ENCODE measurements at places on chromosomes 7 and 10.

- no peak for DNase-seq
Measured at GRCh38 chr7:91373111-91373800, 109.0 kb downstream of the FZD1 start.

GRCh38 chr7:129750501-129750900, 139.0 kb downstream of the NRF1 start:
- no peak for DNase-seq

- no peak for DNase-seq
Measured at GRCh38 chr7:151416941-151417315, 7.1 kb upstream of the WDR86 start.

DNA sequence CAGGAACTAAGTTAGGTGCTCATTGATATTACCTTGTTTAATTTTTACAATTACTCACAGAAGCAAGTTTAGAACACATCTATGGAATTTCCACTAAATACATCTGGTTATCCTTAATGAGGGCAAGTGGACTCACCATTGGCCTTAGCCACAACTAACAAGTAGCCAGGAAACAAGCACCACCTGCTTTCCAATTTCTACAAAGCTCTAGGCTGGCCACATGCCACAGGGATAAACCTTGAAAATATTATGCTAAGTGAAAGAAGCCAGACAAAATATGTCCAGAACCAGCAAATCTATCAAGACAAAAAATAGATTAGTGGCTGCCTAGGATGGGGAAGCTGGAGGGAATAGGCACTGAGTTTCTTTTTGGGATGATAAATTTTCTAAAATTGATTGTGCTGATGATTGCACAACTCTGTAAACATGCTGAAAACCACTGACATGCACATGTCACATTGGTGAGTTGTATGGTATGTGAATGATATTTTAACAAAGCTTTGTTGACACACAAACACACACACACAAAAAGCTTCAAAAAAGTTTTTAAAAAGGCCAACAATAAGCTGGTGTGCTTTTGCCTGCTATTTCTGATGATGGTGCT, 179.4 kb downstream of the CPEB3 start:
- no peak for DNase-seq

DNA sequence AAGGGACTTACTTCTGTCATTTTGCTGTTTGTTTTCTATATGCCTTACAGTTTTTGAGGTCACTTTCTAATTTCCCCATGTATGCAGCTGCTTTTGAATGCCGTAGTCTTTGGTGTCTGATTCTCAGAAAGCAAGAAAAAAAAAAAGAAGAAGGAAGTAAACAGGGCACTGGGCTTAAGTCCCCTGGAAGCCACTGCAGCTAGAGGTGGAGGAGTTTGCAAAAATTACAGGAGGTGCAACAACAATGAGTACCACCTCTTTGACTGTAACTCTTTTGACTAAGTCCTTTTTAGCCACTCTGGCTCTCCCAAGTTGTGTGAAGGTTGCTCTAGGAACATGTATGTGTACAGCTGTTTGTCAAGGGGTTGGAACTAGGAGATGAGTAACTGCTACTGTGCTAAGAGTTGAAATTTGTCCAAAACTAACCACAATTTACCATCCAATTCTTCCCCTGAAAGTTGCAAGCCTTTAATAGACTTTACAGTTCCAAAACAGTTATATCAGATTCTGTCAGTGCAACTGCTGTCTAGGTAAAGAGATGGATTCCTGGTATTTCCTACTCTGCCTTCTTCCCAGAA, 588.0 kb upstream of the LRRN3 start:
- DNase-seq: no peak

- no peak for DNase-seq
Measured at GRCh38 chr10:112956631-112957350, 6.7 kb downstream of the TCF7L2 start.

GRCh38 chr7:134847851-134848588, 68.6 kb downstream of the CALD1 start:
- DNase-seq: no peak

GRCh38 chr10:127737563-127738511, 852 bp downstream of the FOXI2 start:
- no peak for DNase-seq

DNA sequence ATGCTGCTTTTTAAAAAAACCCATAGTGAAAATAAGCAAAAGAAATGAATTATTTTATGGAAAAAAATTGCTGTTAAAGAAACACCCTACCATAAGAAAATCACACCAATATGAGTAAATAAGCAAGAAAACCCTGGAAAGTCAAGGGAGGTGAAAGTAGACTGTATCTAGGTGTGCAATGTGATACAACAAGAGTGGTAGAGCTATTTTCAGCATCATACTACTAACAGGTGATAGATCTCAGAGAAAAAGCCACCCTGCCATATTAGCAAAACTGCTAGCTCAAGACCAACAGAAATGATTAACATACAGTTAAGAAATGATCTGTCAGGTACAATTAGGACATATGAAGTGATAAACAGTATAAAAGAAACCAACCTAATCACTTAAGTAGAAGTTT, 54.8 kb downstream of the UBE2H start:
- DNase-seq: no peak

DNA sequence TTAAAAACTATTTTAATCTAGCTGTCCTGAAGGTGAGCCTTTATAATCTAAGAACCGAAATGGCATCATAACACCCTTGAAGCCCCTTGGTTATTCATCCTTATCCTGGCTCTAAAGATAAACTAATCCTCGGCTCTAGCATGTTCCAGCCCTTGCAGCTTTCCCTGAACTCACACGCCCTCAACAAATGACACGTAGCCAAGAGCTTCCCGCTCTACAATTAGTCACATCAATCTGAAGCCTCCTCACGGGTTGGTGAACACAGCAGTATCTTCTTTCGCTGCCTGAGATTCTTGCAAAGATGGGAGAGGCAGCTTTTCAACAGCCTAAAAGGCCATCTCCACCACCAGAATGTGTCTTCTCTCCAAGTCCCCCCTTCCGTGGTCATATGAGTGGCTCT, 4.1 kb downstream of the FRMD4A start:
- DNase-seq: no peak

DNA sequence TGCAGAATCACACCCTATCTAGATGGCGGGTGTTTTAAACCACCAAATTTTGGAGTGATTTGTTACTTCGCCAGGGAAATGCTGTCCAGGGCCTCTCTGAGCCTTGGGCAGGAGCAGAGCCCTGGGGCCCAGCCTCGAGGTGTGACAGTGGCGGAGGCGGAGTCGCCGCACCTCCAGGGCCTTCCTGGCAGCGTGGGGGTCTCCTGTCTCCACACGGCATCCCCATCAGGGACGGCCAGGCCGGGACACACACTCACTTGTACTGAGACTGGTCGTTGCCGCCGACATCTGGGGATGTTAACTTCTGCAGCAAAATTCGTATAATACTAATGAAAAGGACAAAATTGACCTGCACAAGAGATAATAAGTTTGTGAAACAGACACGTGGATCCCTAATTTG, 110.7 kb downstream of the VIPR2 start:
- DNase-seq: no peak

- no peak for DNase-seq
Measured at GRCh38 chr7:57308631-57309408, 141.2 kb upstream of the ZNF716 start.

GRCh38 chr7:82319674-82320118, 123.9 kb downstream of the CACNA2D1 start:
- no peak for DNase-seq

DNA sequence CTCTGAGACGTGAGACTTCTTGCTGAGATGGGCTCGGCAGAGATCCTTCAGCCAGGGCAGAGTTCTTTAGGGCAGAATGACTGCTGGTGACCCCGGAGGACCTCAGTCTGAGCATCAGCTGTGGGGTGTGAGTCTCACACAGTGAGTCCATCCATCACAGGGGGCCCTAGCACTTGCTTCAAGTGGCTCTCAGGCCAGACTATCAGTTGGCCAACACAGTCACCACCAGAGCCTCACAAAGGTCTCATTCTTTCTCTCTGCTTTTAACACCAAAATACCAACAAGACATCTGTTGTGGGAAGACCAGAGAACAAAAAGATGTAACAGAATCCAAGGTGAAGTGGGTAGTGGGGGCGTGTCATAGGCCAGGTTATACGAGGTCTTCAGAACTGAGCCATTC, 345.6 kb upstream of the NRP1 start:
- DNase-seq: no peak

Measured in activated CD8-positive, alpha-beta memory T cell treated with anti-CD3 and anti-CD28 coated beads for 48 hours (primary cell).